Left forelimb (tissue), 1 donor: ENCODE measurements at places on chromosomes 6 and 20.

- DNase-seq = peak; percentile 87
These were observed at the start of gene LRP11 for GRCh38 chr6:149863698-149864577. Gene LRP11, minus strand, starts transcription at chr6:149864359. Its CDS starts 339 bp downstream, at chr6:149864020.

GRCh38 chr6:31400467-31401289, 2.7 kb upstream of the MICA start:
- DNase-seq = peak; percentile 86

DNA sequence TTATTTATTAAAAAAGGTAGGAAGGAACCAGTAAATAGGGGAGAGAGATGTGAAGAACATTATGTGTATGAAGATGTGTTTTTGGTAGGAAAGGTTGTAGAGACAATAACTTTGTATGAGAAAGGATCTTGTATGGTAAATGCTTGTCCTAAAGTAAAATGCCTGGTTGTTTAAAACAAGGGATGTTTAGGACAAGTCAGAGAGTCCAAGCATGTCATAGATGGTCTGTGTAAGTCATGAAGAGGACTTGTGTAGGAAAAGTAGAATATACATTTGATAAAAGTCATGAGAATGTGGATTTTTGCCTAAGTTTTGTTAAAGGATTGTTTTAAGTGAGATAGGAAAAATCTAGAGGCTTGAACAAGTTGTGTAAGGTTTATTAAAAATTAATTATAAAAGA, 325.1 kb downstream of the CDH26 start:
- DNase-seq = no peak

- DNase-seq = no peak
These were observed 87.5 kb downstream of the RALGAPA2 start for GRCh38 chr20:20624914-20625313.

- DNase-seq = no peak
These were observed 862.3 kb upstream of the FLRT3 start for GRCh38 chr20:15199698-15200097.

GRCh38 chr20:18272451-18272850, 15.9 kb upstream of the ZNF133 start:
- DNase-seq = no peak

GRCh38 chr6:53724501-53724900, 58.9 kb upstream of the KLHL31 start:
- DNase-seq = no peak

DNA sequence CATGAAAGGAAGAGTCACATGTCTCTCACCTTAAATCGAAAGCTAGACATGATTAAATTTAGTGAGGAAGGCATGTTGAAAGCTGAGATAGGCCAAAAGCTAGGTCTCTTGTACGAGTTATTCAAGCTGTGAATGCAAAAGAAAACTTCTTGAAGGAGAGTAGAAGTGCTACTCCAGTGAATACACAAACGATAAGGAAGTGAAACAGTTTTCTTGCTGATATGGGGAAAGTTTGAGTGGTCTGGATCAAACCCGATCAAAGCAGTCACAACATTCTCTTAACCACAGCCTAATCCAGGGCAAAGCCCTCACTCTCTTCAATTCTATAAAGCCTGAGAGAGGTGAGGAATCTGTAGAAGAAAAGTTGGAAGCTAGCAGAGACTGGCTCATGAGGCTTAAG, 1.9 kb upstream of the TPD52L1 start:
- DNase-seq = no peak

- DNase-seq = no peak
These were observed 82.4 kb downstream of the SLC2A10 start for GRCh38 chr20:46791722-46792416.

- DNase-seq = no peak
These were observed 99.1 kb downstream of the ARID1B start for GRCh38 chr6:156876302-156876701.

GRCh38 chr6:56757588-56757984, 114.9 kb upstream of the DST start:
- no peak for DNase-seq

- DNase-seq = peak; percentile 76
These were observed 637 bp downstream of the MYLK4 start for GRCh38 chr6:2749969-2750600.

DNA sequence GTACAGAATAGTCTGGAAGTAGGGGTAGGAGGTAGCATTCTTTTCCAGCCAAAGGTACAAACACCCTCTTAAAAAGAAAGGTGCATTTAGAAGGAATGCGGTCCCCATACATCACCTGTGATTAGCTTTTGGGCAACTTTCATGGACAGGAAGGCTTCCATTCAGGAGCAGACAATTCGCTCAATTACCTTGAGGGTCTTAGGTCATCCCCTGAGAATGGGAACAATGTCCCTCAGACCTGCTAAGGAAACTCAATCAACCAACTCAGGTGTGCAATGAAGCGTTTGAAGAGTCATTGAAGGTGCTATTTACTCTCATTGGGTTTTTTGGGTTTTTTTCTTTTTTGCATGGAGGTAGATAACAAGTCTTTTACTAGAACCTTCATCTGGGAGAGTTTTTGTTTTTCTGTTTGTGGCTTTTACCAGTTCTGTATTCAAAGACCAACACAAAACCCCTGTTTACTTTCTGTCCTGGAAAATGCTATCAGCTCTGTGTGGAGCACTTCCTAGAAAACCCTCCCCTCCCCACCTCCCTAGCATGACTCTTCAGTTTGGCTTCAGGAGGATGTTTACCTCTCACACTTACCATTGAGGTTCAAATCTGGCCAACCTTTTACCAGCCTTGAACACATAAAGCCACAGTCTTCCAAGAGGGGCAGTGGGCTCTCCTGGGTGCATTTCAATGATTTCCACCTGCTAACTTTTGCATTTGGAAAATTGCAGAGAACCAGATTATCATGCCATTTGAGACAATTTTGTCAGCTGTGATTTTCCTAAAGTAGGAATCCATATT, 271.2 kb upstream of the PRDM1 start:
- no peak for DNase-seq

DNA sequence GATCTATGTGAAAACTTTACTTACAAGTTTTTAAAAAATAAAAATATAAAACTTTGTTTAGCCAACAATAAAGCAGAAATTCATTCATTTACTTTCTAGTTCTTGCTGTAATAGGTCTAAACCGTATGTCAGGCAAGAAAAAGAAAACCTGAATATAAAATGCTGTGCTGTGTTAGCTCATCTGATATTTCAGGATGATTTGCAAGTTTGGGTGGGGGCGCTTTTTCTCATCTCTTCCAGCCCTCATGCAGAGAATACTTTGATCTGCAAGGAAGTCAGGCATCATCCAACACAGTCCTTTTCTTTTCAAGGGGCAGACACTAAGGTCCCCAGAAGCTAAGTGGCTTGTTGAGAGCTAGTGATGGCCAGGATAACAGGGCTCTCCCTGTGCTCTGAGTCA, 153.2 kb downstream of the TBC1D7 start:
- no peak for DNase-seq

GRCh38 chr20:57711311-57711712, 1.5 kb upstream of the PMEPA1 start:
- no peak for DNase-seq

DNA sequence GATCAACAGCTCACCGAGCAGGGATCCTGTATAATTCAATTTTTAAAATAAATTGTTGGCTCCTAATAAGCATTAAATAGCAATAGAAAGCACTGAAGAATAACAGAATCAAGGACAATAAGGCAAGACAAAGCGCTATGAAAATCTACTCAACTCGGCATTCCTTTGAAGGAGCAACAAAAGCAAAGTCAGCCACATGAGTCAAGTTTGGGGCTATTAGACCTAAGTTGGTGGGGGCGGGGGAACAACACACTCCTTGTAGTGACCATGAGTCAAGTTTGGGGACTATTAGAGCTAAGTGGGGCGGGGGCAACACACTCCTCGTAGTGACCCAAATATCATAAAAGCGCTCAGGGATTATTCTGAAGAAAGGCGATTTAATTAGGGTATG, 120.0 kb downstream of the FOXC1 start:
- DNase-seq = no peak

DNA sequence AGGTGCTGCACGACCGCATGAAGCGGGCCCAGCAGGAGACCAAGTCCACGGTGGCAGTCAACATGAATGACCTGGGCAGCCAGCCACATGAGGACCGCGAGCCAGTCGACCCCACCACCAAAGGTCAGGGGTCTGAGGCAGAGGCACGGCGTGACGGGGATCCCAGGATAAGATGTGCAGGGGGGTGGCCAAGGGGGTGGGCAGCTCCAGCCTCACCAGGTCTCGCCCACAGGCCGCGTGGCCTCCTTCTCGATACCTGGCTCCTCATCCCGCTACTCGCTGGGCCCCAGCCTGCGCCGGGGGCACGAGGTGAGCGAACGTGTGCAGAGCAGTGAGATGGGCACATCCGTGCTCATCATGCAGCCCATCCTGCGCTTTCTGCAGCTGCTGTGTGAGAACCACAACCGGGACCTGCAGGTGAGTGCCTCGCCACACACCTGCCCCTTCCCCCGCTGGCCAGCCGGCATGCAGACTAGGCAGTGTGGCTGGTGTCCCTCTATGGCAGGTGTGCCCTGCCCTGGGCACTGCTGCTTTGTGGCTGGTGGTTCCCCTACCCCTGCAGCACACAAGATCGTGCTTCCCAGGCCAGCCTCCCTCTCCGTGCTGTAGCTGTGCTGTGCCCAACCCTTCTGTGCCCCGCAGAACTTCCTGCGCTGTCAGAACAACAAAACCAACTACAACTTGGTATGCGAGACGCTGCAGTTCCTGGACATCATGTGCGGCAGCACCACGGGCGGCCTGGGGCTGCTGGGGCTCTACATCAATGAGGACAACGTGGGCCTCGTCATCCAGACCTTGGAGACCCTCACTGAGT, 25.9 kb downstream of the UQCC2 start:
- DNase-seq = no peak

DNA sequence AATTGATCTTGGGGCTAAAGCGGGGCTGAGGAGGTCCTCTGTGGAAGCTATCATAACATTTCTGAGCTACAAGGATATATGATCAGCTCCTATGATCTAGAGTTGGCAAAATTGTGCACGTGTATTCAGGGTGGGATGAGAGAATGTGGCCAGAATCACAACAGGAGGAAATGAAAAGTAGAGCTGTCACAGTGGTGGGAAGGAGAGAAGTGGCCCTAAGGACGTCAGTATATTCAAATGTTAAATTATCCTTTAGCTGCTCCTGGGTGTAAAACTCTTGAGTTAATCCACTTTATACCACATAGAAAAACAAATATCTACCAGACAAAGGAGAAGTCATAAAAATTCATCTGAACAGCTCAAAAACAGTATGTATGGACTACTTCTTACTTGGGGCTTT, 14.8 kb upstream of the POPDC3 start:
- DNase-seq = no peak

GRCh38 chr6:41531016-41531415, 15.2 kb upstream of the FOXP4 start:
- DNase-seq = no peak

DNA sequence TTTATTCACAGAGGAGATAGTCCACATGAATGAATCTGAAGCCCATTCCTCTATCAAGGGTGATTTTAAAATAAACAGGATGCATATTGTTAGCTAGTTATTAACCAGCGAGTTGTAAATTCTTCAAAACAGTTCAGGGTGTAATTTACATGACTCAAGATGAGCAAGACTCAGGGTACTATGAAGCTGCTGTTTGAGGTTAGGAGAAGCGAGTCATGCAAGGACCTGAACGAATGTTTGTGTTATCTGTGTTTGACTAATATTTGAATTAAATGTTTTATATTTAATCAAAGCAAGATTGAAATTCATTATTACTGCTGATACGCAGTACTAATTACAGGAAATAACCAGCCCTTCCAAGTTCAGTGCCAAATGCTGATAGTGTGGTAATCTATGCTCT, 191.1 kb downstream of the SAMD5 start:
- no peak for DNase-seq

DNA sequence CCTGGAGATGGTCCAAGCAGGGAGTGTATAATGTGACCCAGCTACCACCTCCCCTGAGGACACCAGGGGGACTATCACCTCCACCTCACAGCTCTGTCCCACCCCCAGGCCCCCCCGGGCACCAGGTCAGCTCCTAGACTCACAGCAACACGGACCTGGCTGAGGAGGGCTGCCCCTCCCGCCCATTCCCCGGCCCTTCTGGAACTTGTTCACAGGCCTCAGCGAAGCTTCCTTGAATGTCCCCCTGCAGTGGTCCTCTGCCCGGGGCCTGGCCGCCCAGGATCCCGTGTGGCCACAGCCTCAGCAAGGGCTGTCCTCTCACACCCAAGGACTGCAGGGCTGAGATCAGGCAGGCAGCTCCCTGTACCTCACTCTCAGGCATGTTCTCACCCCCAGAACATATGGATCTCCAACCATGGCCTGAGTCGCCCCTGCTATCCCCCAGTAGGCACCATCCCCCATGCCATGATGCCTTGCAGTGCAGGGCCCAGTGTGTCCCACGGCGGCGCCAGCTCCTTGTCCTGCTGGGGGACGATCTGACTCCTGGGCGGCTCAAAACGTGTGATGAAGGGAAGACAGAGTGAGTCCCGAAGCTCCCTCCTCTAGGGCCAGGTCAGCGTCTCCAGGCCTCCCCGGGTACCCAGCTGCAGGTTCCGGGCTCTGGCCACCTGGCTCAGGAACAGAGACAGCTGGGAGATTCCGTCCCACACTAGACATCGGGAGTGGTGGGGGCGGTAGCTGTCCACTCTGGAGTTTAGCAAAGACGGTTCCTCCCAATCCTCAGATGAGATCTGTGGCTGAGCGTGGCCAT, 158.4 kb downstream of the TAF4 start:
- DNase-seq = no peak

- no peak for DNase-seq
These were observed 23.7 kb downstream of the TRAF3IP2 start for GRCh38 chr6:111581957-111582356.

GRCh38 chr6:89680150-89680549, 41.6 kb upstream of the LYRM2 start:
- DNase-seq = no peak

DNA sequence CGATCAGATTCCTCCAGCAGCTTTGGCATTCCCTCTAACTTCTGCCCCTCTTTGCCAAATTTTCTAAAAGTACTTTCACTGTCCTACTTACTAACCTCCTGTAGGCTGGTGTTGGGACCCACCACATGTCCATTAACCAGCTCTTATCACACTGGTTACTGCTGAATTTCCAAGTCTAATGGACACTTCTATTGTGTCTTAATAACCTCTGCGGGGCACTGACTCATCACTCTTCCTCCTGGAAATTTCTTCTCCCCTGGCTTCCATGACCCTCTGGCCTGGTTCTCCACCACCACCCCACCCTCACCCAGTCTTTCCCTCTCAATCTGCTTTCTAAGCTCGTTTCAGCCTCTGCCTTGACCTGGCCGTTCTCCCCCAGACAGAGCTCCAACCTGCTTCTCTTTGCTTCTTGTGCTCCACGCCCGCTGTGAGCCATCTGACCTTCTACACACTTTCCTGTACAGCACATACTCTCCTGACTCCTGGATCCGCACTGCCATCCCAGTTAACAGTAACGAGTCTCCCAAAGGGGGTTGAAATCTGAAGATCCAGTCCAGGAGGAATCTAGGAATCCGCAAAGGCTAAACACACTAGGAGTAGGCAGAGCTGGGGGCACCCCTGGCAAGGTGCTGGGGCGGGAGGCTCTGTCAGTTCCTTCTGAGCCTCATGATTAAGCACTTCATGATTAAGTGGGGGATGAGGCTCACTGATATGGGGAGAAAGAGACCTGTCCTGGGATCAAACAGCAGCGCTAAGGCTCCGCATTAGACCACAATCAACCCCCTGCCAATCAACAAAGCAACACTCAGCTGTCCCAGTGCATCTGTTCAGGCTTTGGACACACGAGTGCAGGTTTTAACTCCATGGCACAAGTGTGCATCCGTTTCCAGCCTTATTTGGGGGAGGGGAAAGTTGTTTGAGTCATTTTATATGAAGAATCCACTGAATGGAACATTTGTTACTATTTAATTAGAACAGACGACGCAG, 146.3 kb downstream of the LY86 start:
- no peak for DNase-seq

- no peak for DNase-seq
These were observed 62.0 kb upstream of the HIVEP1 start for GRCh38 chr6:11950109-11950508.
